Dorsolateral prefrontal cortex (tissue), 122 donors: ENCODE measurements at places on chromosomes 1 and 21. TPM values are rescaled to one million over a fixed set of nuclear protein-coding genes. Genes with fewer than 3 reads are reported as not detected.

GRCh38 chr1:100785470-100786052, 66.0 kb downstream of the VCAM1 start:
- no peak for DNase-seq

DNA sequence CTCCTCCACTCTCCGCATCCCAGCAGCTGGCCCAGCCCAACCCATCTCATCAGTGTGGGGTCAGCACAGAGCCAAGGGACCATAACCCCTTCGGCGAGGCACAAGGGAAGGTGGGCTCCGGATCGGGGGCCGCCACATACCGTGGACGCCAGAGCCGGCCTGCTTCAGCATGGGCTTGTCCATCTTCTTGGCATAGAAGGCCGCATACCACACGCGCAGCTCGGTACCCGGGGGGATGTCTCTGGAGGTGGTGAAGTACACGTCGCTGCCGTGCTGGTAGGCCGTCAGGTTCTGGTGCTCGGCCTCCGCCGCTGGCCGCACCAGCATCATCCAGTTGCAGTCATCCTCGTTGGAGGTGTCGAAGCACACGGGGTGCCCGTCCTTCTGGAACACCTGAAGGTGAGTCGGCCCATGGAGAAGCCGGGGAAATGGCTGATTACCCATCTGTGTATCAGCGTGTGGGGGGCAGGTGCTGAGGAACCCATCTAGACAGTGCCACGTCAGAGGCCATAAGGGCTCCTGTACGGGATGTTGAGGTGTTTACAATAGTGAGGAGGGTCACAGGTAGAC, 24.6 kb downstream of the PRDM15 start:
- no peak for DNase-seq

DNA sequence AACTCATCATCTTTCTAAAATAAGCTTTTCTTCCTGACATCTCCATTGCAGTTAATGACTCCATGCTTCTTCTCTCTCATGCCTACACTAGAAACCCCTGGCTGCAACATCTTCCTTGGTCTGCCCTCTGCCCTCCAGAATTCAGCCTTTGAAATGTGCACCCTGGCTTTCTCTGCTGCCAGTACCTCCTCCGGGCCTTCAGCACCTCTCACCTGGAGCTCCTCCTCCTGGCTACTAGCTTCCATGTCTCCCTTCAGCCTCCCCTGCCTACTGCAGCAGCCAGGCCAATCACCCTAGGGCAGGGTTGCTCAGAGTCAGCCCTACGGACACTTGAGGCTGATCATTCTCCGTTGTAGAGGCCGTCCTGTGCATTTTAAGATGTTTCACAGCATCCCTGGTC, 18.3 kb downstream of the SUSD4 start:
- no peak for DNase-seq

Gene KLF17
- 0.18 TPM for total RNA-seq
